Omental fat pad (tissue), 4 donors: ENCODE measurements at places on chromosomes 2 and 18.

- DNase-seq: no peak
Observed at GRCh38 chr18:6059551-6059950, 164.2 kb upstream of the TMEM200C start.

GRCh38 chr2:191421950-191422349, 176.7 kb downstream of the MYO1B start:
- no peak for DNase-seq

DNA sequence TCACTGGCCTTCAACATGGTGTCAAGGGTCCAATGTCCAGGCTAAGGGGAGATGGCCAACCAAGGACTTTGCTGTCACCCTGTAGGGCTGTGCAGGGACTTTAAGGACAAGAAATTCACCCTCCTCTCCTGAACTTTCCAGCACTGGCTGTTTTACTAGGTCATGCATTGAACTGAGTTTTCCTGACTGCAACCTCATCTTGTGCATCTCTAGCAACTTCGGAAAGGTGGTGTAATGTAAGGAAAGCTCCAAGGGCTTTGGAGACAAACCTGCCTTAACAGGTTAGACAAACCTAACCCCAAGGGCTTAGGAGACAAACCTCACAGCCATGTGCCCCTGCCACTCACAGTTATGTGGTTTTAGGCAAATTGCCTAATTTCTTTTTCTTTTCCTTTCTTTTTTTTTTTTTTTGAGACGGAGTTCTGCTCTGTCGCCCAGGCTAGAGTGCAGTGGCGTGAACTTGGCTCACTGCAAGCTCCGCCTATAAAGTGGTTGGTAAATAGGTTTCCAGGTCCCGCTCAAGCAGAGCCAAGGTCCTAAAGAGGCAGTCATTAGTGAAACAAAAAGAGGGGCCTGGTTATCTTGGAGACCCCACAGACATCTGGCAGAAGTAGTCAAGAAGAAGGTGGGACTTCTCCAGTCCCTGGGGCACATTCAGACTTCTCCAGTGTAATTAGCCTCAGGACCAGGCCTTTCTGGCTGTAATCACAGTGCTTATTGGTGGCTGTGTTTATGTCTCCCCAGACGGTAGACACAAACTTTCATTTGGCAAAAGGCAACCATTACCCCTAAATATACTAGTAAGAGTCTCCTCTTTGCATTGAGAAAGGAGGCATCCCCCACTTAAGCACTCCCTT, 37.6 kb upstream of the PMAIP1 start:
- no peak for DNase-seq

DNA sequence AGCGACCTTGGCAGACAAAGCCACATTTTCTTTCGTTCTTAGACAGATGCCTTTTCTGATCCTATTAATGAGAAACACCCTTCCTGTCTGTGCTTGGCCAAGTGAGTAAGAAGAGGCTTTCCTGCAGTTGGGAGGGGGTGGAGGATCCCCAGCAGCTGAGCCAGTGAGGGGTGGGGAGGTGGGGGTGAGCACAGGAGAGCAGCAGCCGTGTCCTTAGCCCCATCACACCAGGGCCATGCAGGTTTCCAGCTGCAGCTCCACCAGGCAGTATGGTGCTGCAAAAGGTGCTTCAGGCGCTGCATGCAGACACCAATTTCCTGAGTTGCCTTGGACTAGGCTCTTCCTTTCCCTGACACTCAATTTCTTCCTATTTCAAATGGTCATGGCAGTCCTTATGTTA, 123.3 kb upstream of the SIX2 start:
- DNase-seq: no peak

GRCh38 chr2:184472481-184472880, 125.8 kb upstream of the ZNF804A start:
- DNase-seq: no peak

GRCh38 chr18:62954366-62954765, 239.0 kb downstream of the PHLPP1 start:
- no peak for DNase-seq

DNA sequence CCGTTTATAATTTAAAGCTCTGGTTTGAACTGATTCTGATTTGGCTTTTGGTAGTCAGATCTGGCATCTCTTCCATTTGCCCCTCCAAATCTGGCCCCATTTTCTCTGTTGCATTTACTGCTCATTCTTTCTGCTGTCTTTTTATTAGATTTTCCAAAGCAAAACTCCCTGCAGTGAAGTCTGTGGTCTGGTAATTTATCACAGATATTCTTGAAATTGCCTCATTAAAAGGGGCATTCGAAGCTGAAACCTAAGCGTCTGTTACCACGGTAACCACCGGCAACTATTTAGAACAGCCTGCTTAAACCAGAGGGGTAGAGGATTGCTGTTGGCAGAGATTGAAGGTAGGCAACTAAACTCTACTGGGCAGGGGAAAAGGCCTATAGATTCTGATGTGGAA, 111.5 kb upstream of the UPP2 start:
- DNase-seq: no peak

DNA sequence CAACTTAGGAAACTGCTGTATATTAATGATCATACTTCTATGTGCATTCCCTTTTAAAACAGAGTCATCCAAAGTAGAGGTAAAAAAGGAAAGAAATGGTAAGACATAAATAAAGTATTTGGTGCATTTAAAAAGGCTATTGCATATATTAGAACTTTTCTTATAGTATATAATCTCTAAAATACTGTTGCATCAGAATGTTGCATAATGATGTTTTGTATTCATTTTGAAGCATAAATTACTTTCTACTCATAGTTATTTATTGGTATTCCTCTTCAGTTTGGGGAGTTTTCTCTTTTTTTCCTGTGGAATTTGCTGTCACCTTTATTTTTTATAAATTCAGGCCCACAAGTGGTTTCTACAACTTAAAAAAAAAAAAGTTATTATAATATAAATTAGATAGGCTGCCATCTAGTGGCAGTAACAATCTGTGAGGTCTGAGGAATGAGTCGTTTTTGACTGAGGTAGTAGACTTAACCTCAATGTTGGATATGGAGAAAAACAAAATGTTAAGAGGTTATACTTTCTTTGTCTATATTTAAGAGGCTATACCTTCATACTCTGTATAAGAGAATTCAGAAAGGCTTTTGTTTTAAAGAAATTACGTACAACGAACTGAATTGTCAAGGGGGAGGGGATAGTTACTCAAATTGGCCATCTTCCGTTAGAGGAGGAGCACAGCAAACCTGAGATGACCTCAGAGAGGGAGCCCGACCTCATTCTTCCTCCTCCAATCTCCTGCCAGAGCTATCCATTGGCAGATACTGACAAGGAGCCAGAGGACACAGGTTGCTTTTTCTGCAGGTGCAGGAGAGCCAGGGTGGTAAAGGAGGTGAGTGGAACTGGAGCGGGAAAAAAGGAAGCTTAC, 23.8 kb downstream of the ANKAR start:
- DNase-seq: no peak

DNA sequence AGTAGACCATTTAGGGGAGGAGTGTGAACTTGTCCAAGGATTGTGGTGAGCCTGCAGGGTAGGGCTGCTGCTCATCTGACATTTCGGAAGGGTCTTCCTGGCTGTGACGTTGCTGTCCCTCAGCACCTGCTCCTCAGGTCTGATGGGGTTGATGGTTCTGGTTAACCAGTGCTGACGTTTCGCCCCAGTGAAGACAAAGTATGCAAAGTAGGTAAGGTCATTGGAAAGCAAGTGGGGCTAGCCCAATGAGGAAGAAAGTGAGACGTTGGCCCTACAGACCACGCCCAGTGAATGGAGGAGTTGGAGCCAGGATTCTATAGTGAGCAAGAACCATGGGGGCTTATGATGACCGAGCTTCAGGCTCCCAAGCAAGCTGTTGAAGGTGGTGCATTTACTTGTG, 33.4 kb upstream of the ZNF396 start:
- DNase-seq: no peak

GRCh38 chr2:105627534-105627933, 117.2 kb upstream of the NCK2 start:
- no peak for DNase-seq

- no peak for DNase-seq
Observed at GRCh38 chr18:50194631-50195532, at the start of gene MYO5B. Gene MYO5B (minus strand): TSS chr18:50195147. CDS start chr18:50194793, 354 bp downstream.

DNA sequence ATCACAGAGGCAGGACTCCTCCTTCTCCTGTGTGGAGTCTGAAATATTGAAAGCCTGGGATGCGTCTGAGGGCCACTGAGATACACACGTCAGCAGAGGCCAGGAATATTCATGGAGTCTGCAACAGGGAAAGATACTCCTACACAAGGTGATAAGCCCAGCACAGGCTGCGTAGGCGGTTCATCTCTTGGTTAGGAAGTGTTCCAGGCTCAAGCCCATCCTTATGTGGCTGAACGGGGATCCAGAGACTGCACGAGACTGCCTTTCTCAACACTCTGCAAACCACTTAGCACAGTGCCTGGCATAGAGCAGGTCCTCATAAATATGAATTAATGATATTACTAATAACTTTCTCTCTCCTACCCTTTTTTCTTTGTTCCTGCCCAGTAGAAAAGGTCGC, 29.2 kb upstream of the AGPS start:
- DNase-seq: no peak

DNA sequence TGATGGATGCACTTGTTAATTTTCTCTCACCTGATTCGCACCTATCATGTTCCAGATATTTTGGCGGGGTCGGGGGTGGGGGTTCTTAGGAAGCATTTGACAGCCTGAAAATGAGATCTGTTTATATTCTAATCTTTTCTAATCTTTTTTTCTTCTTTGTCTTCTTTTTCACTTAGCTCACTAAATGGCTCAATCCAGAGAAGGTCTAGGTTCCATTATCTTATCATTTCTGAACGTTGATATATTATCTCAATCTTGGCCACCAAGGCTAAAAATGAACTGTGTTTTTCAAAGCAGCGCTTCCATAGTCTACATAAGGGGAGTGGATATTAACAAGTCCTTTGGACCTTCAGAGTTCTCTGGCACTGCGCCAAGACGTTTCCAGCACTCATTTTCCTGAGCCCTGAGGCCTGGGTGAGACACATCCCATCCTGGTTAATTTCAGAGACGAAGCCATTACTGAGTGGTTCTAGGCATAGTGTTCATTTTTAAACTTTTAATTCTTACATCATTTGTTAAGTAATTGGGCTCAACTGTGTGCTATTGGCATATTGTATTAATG, 229.0 kb downstream of the SOX11 start:
- DNase-seq: no peak

GRCh38 chr2:239910404-239910803, 114.7 kb downstream of the NDUFA10 start:
- DNase-seq: no peak

GRCh38 chr2:227473806-227474205, 1.9 kb downstream of the AGFG1 start:
- DNase-seq: no peak

DNA sequence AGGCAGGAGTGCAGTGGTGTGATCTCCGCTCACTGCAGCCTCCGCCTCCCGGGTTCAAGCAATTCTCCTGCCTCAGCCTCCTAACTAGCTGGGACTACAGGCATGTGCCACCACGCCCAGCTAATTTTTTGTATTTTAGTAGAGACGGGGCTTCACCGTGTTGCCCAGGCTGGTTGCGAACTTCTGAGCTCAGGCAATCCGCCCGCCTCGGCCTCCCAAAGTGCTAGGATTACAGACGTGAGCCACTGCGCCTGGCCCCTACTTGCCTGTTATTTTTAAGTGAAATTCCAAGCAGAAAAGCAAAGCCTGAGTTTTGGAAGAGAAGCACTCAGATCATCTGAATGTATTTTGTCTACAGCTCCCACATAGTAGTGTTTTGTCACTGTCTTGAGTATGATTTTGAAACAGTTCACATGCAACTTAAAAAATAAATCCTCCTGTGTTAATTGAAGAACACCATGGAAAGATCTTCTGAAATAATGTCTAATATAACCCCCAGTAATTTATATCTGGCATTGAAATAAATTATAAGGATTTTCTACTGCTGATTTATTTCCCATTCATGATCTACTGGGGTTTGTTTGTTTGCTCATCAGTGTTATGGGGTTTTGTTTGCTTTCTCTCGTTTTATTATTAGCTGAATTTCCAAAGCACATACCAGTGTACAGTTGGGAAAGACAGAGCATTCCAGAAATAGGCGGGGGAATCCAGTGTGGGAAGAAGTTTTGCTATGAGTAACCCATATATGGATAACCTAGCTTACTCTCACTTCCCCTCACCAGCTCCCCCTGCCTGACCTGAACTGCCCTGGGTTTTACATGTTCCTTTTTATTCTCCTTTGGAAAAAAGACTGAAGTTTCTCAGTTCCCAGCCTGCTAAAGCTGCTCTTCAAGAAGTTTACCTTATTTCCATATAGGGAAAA, 80.1 kb upstream of the MAP3K20 start:
- DNase-seq: no peak

GRCh38 chr2:170484552-170484951, 230.6 kb upstream of the SP5 start:
- no peak for DNase-seq

DNA sequence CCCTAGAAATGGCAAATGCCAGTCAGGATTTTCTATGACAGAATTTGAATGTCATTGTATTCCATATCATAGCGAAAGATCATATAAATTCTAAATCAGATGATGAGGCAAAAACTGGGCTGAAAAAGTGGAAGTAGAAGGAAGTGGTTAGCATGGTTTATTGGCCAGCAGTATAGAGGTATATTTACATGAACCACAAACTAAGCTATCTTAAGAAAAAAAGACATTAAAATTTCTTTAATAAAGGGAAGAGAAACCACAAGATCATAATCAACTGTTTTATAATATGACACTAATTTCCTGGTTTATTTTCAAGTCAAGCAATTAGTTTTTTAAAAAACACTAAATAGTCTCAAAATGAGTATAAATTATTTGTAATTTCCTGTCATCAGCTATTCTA, 123.2 kb upstream of the LRP1B start:
- DNase-seq: no peak

DNA sequence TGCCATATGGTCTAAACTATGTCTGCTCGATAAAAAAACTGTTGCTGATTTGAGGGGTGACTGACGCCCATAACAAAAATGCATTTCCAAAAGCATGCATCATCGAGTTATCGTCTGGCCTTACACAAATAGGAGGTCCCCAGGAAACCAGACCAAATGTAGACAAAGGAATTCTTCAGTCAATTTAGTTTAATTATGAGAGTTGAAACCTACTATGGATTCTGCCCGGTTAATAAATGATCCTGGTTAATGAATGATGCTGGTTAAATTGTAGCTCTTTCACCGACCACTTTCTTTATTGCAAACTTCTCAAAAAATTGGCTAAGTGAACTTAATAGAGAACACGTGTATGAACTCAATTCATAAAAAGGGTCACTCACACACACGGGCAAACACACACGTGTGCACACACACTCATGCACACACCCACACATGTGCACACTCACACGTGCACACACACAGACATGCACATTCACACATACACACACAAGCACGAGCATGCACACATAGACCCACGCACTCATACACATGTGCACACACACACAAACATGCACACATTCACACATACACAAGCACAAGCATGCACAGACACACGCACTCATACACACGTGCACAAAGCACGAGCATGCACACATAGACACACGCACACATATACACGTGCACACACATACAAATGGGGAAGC, 59.0 kb upstream of the SALL3 start:
- DNase-seq: no peak

DNA sequence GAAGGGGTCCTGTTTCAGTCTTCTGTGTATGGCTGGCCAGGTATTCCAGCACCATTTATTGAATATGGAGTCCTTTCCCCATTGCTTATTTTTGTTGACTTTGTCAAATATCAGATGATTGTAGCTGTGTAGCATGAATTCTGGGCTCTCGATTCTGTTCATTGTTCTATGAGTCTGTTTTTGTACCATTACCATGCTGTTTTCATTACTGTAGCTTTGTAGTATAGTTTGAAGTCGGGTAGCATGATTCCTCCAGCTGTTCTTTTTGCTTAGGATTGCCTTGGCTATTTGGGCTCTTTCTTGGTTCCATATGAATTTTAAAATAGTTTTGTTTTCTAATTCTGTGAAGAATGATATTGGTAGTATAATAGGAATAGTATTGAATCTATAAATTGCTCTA, 6.0 kb downstream of the SH3YL1 start:
- DNase-seq: no peak
